ENCODE measurements at places on chromosomes 1 and 21. TPM values are rescaled to one million over a fixed set of nuclear protein-coding genes. Genes with fewer than 3 reads are reported as not detected.
A peak's percentile ranks its signal among the peaks of the same experiment; 100 is the strongest.

The ETV3L gene
- total RNA-seq = not detected

The SPAG17 gene
- not detected for total RNA-seq

The IL12RB2 gene
- 1.3 TPM for total RNA-seq

The SARS1 gene
- total RNA-seq = 173 TPM

The KIRREL1 gene
- total RNA-seq = 0.20 TPM

The SPRR2E gene
- total RNA-seq = not detected

DNA sequence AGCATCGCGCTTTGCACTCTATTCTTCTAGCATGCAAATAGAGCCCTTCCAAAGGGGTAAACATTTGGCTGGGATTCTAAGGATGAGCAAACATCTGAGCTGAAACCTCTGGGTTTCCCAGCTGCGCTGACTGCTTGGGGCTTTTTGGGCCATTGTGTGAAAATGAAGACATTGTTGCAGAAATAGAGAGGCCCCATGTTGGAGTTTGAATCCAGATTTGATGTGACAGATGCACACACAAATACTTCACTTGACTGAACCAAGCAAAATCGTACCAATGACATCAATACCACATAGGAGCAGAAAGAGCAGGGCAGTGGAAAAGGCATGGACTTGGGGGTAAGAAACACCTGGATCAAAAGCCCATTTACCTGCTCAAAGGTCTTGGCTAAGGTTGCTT is 144.6 kb upstream of the HMGB4 start:
- no peaks in the 10 kb centered on the region for H3K27me3 ChIP-seq
- no peak overlapping the region for H3K4me3 ChIP-seq
- H3K27ac ChIP-seq = no peak overlapping the region
- no peaks in the 10 kb centered on the region for H3K4me1 ChIP-seq
- no peak for DNase-seq
- H3K36me3 ChIP-seq = no peaks in the 10 kb centered on the region

DNA sequence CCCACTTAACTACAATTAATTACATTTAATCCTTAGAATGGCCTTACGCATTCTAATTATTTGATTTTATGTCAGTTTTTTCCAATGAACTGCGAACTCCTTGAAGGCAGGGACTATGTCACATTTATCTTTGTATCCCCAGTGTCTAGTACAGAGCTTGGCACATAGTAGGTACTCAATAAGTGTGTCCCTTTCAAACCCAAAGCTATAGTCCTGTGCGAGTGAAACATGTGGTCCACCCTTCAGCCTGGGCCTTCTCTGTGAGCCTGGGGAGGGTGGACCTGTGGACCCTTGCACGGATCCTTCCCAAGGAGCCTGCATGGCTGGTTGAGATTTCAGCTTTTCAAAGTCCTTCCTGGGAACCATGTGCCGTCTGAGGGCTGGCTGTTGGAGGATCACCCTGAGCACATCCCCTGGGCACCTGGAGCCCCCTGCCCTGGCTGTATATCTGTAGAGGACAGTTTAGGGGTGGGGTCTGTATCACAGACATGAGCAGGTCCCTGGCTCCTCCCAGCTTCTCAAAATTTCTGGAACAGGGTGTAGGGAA is 103.1 kb downstream of the IER5 start:
- no peak overlapping the region for H3K27ac ChIP-seq
- H3K36me3 ChIP-seq = no peaks in the 10 kb centered on the region
- peaks cover 9% of the 10 kb centered on the region for H3K4me1 ChIP-seq
- no peaks in the 10 kb centered on the region for H3K27me3 ChIP-seq
- H3K4me3 ChIP-seq = no peak overlapping the region
- DNase-seq = no peak

- H3K4me3 ChIP-seq = peak overlapping the region; percentile 67
- H3K36me3 ChIP-seq = peaks cover 6% of the 10 kb centered on the region
- DNase-seq = no peak
Observed at GRCh38 chr1:110211496-110212168, 1.5 kb downstream of the KCNC4 start.

GRCh38 chr1:17557986-17558385 is 18.5 kb downstream of the ARHGEF10L start:
- H3K27ac ChIP-seq = no peak overlapping the region
- no peak for DNase-seq
- H3K36me3 ChIP-seq = no peaks in the 10 kb centered on the region
- peaks cover 26% of the 10 kb centered on the region for H3K27me3 ChIP-seq

- H3K4me3 ChIP-seq = no peak overlapping the region
- no peak for DNase-seq
Observed at GRCh38 chr1:95504321-95504720, 270.3 kb downstream of the RWDD3 start.
